ENCODE measurements at places on chromosomes 11 and 22.

- DNase-seq: no peak
Measured at GRCh38 chr22:49244466-49245420, 582.9 kb downstream of the BRD1 start.

DNA sequence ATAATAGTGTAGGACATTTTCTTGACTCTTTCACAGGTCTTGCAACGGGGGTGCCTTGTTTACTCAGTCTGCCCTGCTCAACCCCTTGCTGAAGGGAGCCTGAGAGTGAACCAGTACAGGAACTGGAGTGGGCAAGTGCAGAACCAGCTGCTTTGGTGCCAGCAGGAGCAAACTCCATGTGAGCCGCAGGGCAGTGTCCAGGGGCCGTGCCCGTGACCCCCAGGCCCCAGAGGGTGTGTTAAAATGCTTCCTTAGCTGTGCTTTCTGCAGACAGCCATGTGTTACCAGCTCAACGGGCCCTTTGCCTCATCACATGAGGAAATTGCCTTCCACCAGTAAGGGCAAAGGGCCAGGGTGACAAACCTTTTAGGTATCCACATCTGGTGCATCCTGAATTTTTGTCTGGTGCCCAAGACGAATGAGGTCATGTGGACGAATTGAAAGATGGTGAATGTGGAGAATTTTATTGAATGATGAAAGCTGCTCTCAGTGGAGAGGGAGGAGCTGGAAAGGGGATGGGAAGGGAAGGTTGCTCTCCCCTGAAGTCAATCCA, 53.6 kb upstream of the OR5D13 start:
- DNase-seq: no peak

DNA sequence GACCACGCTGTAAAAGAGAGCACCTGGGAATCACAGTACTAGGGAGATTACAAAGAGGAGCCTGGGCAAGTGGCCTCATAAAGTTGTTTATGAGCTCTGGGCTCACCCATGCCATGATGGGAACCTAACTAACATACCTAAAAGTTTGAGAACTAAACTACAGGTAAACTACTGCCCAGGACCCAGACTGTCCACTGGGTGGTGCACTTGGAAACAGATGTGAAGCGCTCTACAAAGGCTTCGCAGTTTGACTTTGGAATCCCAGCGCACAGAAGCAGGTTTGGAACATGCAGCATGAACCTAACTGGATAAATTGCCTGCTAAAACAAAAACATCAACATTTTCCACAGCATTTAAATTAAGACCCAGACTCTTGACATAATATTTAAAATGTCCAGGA, 418.6 kb downstream of the FAM181B start:
- DNase-seq: no peak

GRCh38 chr11:101863361-101863760, 51.4 kb upstream of the CEP126 start:
- DNase-seq: no peak

DNA sequence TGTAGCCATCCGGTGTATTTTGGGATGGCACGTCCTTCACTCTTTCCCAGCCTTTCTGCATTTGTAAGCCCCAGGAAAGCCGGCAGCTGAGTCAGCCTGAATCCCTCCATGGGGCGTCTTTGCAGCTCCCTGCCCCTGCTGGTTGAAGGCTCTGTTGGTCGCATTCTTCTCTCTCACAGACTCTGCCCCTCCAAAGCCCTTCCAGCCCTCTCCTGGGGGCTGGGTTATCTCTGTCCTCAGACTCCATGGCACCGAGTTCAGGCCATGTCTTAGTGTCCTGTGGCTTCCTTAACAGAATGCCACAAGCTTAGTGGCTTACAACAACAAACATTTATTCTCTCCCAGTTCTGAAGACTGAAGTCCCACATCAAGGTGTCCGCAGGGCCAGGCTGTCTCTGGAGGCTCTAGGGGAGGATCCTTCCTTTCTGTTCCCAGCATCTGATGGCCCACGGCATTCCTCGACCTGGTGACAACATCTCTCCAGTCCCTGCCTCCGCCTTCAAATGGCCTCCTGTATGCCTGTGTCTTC, 62.2 kb downstream of the BCR start:
- DNase-seq: no peak

DNA sequence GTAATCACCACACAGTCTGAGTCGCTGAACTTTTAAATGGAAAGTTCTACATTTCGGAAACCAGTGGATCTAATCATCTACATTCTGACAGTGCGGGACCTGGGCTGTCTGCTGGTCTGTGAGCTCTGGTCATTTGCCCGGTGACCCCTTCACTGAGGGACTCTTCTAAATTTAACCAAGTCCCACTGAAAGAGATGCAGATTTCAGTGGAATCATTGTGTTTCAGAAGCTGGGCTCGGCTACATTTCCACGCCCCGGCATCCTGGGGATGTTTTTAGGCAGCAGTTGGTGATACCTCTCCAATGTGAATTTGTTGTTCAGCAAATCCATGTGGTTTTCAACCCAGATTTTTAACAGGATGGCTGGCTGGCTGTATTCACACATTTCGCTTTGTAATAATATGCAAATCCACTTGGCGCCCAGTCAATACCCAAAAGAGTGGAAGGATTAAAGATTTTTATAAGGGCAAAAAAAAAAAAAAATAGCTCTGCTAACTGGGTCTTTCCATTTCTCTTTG, 145.5 kb upstream of the RASSF10 start:
- DNase-seq: no peak

GRCh38 chr11:14067686-14068085, 105.2 kb downstream of the SPON1 start:
- DNase-seq: no peak

All from NCI-H446 treated with DMSO at 0.1 percent for 48 hours (cell line).